Inflammatory macrophage treated with lipopolysaccharide for 1 hour (primary cell): ENCODE measurements at places on chromosomes 2 and 18.

DNA sequence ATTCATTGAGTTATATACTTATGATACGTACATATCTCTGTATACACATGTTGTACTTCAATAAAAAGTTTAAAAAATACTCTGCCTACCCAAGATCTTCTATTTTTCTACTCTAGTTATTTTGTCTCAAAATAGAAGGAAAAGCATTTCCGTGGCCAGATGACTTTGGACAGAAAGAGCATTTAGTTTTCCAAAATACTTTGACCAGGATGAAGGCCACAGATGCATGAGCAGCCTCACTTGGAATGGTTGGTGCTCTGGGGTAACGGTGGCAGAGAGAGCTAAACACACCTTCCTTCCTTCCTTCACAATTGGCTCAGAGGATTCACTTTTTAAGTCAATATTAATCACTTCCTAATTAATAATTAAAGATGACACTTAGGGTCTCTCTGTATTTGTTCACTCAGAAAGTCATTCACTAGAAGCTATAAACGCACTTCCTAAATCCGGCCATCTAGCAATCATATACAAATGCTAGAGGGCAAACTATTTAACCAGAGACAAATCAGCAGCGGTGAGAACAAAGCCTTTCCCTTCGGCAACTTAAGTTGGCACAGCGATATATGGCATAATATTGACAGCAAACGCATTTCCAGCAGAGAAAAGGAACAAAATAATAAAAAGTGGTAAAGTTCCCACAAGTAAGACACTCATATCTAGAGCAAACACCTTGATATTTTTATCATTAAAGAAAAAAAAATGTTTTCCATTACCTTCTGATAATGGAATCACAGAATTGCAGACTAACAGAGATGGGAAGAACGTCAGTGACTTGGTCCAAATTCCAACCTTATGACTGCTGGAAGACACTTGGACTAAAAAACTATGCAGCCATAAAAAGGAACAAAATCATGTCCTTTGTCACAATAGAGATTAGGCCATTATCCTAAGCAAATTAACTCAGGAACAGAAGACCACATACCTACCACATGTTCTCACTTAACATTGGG, 55.9 kb upstream of the NARS1 start:
- DNase-seq: no peak

DNA sequence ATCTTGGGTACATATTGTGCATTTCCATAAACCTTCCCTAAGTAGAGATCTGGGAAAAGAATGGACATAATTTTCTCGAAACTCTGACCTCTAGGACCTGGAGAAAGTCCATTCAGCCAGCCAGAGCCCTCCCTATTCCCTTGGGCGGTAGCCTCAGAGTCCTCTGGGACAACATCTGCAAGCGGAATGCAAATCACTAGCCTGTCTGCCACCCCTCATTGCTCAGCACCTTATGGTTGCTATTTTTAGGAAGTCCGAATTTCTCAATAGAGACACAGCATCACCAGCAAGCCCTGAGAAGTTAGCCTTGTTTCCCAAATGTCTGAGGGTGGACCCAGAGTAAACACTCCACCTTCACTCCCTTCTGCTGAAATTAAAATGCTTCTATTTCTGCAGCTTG, 17.6 kb upstream of the CD28 start:
- peak; percentile 68 for DNase-seq

DNA sequence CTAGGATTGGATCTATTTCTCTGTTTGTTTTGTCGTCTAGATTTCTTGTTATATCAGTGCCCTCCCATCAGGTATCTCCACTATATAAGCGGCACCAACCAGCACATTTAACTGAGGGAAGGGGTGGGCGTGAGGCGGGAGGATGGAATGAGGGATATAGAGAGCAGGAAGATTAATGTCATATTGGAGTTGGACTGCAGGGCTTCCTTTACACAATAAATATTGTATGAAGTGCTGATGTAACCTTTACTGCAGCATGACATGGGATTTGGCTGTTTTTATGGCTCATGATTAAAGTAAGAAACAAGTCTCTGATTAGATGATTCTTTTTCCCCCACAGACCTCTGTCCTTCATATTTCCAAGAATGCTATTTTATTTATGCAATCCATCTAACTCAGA, 54.8 kb downstream of the TMEM200C start:
- no peak for DNase-seq

DNA sequence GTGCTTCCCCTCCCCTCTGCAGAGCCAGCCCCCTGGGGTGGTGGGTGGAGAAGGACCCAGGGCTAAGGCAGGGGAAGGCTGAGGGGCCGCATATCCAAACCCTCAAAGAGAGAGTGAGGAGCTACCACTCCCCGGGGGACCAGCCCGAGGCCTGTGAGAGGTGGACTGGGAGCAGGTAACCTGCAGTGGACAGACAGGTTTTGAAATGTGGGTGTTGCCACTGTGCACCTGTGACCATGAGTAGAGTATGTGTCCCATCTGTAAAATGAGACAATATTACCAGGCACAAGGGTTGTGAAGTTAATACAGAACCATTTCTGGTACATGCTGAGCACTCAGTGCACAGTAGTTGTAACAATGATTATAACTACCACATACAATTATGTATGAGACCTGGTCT, 51.2 kb upstream of the POMC start:
- DNase-seq: no peak

GRCh38 chr2:174334781-174335251, at the start of gene SP9:
Gene SP9 (plus strand): TSS chr2:174334954. CDS start chr2:174335093, 139 bp downstream.
- no peak for DNase-seq

DNA sequence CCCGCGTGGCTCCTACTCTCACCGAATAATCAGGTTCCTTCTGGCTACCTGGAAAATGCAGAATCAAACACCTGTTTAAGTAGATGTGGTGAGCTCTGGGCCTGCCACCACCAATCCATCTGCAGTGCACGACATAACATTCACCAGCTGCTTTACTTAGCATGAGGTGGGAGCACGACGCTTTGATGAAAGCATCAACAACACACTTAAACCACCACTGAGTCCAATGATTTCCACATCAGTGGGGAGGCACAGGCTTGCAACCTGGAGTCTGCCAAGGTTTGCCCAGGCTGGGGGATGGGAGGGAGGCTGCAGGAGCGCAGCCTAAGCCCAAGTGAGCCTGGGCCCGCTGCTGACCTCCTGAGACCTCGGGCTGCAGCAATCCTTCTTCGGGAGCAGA, 415.5 kb downstream of the MEIS1 start:
- no peak for DNase-seq

GRCh38 chr2:88540346-88540745, 86.9 kb downstream of the EIF2AK3 start:
- DNase-seq: no peak

DNA sequence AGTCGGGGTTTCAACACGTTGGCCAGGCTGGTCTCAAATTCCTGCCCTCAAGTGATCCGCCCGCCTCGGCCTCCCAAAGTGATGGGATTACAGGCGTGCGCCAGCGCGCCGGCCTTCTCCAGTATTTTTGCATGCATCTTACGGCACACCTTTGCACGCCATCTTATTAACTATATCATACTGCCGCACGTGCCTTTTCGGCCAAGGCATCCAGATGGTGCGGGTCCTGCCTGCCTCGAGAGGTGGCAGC, 765 bp upstream of the ING5 start:
- no peak for DNase-seq
